ENCODE measurements at places on chromosomes 16 and 17.

DNA sequence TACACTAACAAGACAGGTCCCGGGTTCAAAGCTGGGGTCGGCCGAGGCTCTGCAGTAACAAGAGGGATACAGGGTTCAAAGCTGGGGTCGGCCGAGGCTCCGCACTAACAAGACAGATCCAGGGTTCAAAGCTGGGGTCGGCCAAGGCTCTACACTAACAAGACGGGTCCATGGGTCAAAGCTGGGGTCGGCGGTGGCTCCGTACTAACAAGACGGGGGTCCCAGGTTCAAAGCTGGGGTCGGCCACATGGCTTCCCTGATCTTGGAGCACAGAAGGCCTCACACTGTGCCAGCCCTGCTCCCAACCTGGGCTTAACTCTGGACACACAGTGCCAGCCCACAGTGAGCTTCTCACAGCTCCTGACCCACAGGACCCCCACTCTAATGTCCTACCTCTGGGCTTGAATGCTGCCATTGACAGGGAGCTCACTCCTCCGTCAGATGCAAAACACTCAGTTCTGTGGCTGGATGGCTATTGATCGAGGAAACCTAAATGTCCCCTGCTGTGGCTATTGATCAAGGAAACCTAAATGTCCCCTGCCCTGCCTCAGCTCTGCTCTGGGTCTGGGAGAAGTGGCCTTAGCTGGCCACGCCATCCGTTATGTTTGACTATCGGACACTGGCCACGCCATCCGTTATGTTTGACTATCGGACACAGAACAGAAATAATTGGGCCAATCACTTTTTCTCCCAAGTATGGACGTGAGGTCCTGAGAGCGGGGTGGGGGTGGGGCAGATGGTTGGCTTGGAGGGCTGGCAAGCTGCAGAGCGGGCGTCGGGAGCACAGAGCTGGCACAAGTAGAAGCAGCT lies 54.6 kb upstream of the DOC2B start:
- no peak for DNase-seq

- no peak for DNase-seq
Measured at GRCh38 chr16:56915336-56916119, 16.4 kb upstream of the HERPUD1 start.

DNA sequence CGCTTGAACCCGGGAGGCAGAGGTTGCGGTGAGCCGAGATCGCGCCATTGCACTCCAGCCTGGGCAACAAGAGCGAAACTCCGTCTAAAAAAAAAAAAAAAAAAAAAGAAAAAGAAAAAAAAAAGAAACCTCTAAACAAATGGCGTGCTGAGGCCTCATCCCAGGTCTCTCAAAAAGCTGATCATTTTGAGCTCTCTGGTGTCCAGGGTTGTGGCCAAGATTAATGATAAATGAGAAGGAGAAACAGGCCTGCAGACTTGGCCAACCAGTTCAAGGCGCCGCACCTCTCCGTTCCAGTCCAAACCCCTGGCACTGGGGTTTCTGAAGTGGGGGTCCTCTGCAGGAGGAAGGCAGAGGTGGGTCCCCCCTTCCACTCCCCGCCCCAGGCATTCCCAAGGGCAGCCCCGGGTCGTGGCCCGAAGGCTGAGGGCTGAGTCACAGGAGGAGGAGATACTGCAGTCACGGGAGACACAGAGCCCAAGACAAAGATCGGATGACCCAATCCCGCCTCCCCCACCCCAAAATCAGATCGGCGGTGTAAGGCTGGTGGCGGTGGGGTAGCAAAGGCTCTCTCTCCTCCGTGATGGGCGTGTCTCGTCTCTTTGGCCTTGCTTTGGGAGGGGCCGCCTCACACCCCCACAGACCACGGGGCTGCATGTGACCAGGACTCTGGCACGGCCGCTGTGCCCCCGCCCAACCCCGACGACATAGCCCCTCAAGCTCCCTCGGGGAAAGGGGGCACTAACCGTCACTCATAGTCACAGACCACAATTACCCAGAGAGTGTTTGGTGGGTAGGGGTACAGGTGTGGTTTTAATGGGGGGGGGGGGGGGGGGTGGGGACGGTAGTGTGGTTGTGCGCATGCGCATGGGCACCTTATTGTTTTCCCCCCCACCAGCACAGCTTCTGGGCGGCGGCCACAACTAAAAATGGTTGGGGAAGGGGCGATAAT lies 1.1 kb downstream of the VAT1 start:
- DNase-seq, result peak; percentile 26

DNA sequence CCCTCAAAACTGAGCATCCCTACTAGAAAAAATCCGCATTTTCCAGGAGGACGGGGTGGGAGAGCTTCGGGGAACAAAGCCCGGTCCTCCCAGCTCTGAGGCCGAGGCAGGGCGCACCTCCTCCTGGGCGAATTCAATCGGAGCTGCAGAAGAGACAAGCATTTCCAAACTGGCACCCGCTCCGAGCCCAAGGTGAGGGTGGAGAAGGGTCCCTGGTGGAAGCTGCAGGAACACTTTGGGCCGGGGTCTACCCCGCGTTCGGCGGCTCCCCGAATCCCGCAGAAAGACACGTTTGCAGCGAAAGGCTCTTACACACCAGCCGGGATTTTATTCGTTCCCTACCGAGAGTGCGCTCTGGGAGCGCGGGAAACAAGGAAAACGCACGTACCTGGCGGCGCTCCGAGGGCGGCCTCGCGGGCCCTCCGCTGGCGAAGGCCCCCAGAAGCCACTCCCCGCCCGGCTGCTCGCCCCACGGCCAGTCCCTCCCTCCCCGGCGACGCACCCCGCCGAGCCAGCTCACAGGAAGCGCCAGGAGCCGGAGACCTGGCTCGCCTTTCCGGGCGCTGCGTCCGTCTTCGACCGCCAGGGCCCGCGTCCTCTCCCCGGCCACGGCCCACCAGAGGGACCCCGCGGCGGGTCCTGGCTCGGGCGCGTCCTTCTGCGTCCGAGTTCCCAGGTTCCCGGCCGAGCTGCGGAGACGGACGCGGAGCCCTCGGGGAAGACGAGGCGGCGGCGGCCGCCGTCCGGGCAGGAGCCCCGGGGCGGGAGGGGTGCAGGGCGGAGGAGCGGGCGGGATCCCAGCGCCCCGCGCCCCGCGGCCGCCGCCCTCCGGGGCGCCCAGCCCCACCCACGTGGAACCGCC lies 49.8 kb upstream of the BAHCC1 start:
- DNase-seq, result peak; percentile 35

- no peak for DNase-seq
Measured at GRCh38 chr17:50221266-50221863, 19.9 kb upstream of the COL1A1 start.

DNA sequence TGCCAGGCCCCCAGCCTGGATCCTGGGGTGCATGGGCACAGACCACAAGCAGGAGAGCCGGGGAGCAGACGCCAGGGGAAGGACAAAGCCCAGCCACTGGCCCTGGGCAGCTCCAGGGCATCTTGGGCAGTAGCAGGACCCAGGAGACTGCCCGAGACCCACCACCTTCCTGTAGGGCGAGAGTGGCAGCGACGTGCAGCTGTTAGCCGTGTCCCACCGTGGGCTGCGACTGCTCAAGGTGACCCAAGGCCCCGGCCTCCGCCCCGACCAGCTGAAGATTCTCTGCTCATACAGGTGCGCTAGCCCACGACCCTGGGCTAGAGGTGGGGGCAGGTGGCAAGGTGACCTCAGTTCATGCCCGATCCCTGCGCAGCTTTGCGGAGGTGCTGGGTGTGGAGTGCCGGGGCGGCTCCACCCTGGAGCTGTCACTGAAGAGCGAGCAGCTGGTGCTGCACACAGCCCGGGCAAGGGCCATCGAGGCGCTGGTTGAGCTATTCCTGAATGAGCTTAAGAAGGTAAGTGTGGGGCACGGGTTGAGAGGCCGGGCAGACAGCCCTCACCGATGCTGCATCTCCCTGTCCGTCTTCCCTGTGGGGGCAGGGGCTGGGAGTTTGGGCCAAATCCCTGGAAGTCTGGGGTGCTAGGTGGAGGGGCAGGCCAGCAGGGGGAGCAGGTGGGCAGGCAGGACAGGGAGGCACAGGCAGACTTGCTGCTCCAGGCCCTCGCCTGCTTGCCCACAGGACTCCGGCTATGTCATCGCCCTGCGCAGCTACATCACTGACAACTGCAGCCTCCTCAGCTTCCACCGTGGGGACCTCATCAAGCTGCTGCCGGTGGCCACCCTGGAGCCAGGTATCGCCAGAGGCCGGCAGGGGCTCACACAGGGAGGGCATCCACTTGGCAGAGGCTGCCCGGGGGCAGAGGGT lies 13.5 kb upstream of the SMIM5 start:
- DNase-seq, result no peak

- no peak for DNase-seq
Measured at GRCh38 chr16:72467157-72467759, 295.3 kb upstream of the PMFBP1 start.

DNA sequence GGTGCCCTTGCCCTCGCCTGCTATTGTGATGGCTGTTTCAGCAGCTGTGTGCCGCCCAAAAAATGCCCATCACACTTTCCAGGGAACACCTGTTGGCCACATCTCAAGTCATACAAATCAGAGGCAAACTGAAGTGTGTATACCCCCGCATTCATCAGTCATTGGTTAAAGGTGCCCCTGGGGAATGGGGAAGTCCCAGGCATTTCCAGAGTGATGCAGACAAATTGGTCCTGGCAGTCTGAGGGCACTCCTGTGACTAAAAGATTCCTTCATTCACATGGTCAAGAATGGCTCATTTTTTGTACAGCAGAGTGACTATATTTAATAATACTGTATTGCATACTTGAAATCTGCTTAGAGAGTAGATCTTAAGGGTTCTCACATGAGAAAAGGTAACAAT lies 102.9 kb upstream of the TMEM97 start:
- DNase-seq, result no peak

DNA sequence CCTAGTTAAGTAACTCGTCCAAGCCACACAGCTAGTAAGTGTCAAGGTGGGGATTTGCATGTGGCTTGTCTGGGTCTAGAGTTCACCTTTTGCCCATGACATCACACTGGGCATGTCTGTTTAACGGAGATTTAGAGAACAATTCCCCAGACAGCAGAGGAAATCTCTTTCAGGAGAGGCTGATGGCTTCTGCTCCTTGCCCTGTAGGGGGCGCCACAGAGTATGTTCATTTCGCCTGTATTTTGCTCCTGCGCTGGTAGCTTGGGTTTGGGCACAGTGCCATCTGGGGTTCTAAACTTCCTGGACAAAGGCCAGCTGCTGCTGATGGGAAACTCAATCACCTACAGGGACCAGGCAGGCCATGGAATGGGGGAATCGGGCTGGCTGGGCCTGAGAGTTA lies 20.4 kb downstream of the OTOA start:
- peak; percentile 28 for DNase-seq

GRCh38 chr17:58325976-58326468 lies 2.6 kb downstream of the TSPOAP1 start:
- DNase-seq, result no peak

GRCh38 chr17:28741358-28742349 lies 2.2 kb upstream of the TRAF4 start:
- no peak for DNase-seq

- DNase-seq, result no peak
Measured at GRCh38 chr16:67548265-67549126, 13.8 kb upstream of the CTCF start.

DNA sequence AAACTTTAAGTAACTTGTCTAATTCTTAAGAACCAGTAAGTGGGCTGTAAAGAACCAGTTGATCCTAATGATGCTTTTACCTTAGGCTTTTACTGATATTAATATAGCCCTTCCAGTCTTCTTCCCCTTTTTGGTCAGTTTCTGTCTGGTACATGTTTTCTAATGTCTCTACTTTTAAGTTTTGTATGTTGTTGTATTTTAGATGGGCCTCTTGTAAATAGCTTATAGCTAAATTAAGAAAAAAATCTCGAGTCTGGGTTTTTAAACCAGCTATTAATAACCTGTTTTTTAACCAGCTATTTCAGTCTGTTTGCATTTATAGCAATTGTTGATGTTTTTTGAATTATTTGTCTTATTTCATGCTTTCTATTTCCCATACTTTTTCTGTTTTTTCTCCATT lies 79.0 kb downstream of the PITPNC1 start:
- DNase-seq, result no peak

GRCh38 chr16:78675312-78675711 lies 575.9 kb downstream of the WWOX start:
- no peak for DNase-seq

DNA sequence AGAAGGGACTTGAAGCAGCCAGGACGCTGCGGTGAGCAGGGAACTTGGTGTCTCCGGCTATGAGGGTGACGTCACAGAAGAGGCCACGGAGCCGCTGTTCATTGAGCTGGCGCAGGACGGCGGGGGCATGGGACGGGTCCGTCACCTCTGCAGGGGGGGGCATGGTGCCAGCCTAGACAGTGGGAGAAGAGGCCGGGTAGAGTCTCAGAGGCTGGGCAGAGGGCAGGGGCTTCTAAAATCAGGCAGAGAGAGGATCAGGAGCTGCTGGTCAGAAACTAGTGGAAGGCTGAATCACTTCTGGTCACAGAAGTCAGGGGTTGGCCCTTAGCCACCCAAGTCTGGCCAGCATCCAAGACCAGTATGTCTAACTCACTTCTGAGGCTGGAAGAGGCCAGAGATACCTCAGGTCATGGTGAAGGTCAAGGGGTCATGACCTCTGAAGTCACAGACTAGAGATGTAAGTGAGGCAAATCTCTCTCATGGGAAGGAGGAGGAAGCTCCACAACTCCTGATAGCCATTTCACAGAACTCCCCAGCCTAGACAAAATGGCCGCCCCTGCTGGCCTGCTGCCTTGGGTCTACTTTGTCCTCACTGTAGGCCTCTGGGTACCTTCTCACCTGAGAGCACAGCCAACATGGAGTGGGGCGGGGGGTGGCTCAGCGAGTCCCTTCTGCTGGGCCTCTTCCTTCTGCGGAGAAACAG lies 12.6 kb downstream of the ZBTB4 start:
- no peak for DNase-seq

GRCh38 chr17:65783845-65784334 lies 222.4 kb upstream of the AXIN2 start:
- DNase-seq, result no peak

DNA sequence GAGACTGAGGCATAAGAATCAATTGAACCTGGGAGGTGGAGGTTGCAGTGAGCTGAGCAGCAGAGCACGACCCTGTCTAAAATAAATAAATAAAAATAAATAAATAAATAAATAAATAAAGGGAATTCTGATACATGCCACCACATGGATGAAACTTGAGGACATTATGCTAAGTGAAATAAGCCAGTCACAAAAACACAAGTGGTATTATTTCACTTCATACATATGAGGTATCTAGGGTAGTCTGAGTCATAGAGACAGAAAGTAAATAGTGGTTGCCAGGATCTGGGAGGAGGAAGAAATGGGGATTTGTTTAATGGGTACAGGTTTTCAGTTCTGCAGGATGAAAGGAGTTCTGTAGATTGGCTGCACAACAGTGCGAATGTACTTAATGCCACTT lies 16.3 kb downstream of the PIPOX start:
- no peak for DNase-seq

- DNase-seq, result no peak
Measured at GRCh38 chr17:51734462-51734861, 424.1 kb downstream of the CA10 start.

GRCh38 chr17:76420356-76421043 lies 32.5 kb downstream of the UBE2O start:
- DNase-seq, result no peak

Data from CD4-positive, alpha-beta T cell treated with Interleukin-2 at 100 ng/mL for 4 hours (primary cell).